Right hindlimb (tissue), 1 donor: ENCODE measurements at places on chromosomes 7 and 10.

DNA sequence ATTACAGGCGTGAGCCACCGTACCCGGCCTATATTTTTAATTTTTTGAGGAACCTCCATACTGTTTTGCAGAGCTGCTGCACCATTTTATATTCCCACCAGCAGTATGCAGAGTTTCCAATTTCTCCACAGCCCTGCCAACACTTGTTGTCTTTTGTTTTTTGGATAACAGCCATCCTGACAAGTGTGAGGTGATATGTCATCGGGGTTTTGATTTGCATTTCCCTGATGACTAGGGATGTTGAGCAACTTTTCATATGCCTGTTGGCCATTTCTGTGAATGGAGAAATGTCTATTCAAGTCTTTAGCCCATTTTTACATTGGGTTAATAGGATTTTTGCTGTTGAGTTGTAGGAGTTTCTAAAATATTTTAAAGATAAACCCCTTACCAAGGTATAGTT, 22.2 kb downstream of the ENTPD7 start:
- DNase-seq, result no peak

GRCh38 chr10:114511881-114512280, 107.6 kb upstream of the AFAP1L2 start:
- no peak for DNase-seq

DNA sequence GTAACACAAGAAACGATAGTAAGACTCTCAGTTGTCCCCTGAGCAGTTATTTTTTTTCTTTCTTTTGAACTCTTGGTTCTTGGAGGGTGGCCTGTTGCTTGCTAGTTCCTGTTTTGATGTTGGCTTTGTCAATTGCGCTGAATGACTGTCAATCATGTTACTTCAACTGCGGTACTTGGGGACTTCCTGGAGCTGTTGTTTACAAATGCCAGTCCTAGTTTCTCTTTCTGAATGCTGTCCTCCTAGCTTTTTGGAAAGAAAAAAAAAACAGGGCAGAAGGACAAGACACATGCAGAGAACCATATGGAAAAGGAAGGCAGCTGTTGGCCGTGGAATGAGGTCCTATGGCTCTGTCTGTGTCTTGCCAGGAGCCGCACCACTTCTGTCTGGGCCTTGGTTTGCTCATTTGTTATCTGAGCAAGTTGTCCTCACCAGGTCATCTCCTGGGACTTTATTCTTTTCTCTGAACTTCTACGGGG, 7.0 kb upstream of the PDCD4 start:
- no peak for DNase-seq

- no peak for DNase-seq
Measured at GRCh38 chr7:156616269-156617202, 24.0 kb upstream of the RNF32 start.

DNA sequence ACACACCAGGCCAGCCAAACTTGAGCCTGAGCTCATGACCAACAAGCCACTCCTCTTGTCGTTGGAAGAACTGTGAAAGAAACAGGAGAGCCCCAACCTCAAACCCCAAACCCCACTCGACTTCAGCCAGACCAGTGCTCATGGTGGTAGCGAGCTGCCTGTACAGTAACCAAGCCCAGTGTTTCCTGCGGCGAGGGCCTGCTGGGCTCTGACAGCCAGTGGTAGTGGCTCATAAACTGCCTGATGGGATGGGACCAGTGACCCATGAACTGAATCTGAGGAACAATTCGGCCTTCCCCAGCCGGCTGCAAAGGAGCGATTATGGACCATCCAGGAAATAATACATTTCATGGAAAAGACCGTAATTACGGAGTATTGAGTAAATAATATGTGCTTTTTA, 191.9 kb downstream of the RPS24 start:
- DNase-seq, result peak; percentile 36

- DNase-seq, result no peak
Measured at GRCh38 chr7:94417306-94417705, 22.6 kb downstream of the COL1A2 start.

- DNase-seq, result peak; percentile 89
Measured at GRCh38 chr7:95596198-95597063, at the start of gene PDK4. PDK4 (minus strand) TSS chr7:95596516; CDS start chr7:95596293, 223 bp downstream.

DNA sequence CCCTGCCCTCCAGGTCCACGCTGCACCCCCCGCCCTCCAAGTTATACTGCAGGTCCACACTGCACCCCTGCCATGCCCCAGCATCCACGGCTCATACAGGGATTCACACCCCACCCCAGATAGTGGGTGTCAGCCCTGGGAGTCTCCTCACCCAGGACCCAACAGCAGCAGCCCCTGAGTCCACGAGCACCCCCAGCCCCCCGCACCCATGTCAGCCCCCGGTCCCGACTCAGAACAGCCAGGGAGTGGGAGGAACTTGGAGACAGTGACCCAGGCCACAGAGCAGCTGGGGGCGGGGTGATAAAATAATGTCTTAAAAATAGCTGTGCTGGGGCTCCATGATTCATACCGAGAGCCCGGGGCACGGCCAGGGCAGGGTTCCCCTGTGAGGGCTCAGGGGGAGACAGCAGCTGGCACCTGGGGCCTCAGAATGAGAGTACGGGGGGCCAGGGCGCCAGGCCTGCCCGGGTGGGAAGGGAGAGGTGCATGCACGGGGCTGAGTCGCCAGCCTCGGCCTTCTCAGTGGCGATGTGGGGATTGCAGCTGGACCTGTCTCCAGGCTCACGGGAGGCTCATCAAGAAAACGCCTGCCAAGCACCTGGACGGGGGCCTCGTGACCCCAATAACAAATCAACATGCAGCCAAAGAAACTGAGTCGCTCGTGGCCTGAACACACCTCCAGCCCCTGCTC, 29.8 kb downstream of the ADAP1 start:
- no peak for DNase-seq

DNA sequence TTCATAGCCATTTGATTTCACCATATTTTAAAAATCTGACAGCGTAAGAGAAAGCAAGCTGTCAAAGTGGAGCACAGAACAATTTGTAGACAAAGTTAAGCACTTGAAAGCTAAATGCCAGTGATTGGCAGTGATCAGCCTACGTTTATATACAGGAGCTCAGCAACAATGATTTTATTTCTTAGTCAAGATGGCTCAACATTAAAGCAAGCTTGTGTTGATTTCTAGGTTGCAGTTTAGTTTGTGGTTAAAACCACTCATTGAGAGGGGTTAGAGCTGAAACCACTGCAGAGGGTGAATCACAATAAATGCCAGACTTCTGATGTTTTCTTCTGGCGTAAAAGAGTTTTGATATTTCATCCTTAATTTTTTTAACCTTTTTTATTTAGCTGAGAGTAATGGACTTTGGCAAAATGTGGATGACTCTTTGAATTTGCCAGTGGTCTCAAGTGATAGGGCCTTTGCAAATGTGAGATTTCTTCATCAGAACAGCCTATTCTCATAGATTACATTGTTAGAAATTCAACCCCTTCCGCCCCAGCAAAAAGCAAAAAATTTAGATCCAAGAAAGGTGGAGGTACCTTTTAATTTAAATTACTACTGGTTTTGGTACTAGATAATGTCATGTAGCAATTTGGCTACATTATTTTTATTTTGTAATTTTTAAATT, 73.8 kb downstream of the SHOC2 start:
- no peak for DNase-seq

DNA sequence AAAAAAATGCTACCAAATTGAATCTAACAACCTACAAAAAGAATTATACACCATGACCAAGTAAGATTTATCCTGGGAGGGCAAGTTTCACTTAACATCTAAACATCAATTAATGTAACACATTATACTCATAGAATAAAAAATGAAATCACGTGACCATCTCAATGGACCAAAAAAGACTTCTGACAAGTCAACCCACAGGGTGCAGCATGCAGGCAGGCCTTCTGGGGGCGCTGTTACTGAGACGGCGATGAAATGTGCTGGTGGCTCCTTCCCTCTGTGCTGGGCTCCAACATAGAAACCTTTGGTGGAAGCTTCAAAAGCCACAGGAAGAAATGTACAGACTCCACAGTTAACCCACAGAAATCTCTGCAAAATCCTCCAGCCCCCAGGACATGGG, 103.1 kb downstream of the INHBA start:
- DNase-seq, result no peak

DNA sequence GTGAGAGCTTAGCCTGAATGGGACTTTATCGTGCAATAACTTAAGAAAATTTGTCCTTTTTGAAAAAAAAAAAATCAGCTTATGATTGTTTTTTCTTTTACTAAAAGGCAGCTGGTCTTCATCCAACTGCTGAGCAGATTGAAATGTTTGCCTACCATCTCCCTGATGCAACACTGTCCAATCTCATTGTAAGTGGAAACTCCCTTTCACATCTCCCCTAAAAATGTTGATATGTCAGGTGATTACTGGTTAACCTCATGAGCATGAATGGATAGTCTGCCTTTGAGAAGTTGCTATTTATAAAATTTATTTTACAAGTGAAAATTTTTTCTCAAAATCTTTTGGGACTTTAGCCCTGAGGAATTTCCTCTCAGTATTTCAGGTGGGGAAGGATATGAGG, 17.8 kb upstream of the HKDC1 start:
- DNase-seq, result no peak

DNA sequence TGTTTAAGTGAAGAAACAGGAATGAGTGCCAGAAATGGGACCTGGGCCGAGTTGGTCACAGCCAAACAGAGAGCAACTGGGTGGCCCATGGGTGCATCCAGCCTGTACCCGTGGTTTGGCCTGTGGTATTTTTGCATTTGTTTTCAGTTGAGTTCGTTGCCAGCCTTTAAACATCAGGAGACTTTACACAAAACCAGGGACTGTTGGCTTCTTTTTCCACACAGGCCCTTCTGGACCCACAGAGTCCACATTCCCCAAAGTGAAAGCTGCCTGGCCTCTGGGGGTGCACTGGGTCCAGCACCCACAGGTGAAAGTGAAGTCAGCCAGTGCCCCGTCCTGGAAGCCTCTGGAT, 54.1 kb upstream of the TNS3 start:
- no peak for DNase-seq

GRCh38 chr10:117139581-117140524, 1.8 kb upstream of the VAX1 start:
- no peak for DNase-seq

DNA sequence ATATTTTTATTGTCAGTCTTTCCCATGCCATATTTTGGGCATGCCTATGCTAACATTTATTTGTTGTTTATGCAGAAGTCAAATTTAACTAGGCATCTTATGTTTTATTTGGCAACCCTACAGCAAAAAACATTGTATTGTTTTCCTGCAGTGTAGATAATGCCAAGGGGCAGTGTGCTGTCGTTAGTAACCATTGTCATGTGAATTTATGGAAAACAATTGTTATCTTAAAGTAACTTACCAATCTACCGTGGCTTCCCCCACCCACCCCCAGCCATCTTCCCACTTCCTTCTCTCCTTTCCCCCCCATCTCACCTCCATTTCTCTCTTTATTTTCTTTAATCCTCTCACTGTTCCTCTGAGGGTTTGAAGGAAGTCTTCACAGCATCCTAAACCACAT, 370.5 kb downstream of the ACTR3B start:
- no peak for DNase-seq

DNA sequence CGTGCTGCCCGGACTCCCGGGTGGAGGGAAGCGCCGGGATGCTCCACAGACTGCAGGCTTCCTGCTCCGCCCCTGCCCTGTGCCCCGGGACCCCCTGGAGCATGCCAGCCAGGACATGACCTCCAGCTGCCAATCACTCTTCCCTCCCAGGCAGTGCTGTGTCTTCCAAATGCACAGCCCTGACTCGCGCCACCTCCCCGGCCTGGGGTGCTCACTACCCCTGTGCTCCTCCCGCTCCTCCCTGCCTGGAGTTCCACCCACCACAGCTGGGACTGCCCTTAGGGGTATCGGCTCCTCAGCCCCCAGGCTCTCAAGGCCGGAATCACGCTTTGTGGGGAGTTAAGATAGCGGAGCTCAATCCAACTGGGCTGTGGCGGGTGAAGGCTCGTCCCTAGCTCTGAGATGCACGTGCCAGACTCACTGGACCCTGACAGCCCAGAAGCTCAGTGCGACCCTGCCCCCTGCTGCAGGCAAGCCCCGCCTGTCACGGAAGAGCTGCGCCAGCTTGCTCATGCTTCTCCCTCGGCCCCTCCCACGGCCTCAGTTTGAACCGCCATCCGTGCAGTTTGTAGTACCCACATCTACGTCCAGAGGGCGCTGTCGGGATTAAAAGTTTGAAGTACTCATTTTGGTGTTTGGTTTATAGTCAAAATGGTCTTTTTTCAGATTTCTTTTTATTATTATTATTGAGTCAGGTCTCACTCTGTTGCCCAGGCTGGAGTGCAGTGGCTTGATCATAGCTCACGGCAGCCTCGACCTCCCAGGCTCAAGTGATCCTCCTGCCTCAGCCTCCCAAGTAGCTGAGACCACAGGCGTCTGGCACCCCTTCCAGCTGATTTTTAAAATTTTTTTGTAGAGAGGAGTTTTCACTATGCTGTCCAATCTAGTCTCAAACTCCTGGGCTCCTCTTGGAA, 142.5 kb upstream of the TCERG1L start:
- DNase-seq, result peak; percentile 92

DNA sequence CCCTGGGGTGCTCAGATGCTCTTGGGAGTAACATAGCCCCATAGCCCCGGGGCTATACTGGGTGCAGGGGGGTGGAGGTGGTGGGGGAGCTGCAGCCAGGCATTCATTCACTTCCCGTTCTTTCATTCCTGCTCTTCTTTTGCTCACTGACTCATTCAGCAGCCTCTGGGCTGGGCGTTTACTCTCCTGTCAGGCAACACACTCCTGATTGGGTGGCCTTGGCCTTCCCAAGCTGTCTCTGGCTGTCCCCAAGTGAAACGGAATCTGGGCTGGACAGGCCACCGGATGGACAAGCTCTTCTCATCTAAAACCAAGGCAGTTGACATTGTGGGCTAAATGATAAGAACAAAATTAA, 34.6 kb downstream of the CHST3 start:
- DNase-seq, result peak; percentile 67

DNA sequence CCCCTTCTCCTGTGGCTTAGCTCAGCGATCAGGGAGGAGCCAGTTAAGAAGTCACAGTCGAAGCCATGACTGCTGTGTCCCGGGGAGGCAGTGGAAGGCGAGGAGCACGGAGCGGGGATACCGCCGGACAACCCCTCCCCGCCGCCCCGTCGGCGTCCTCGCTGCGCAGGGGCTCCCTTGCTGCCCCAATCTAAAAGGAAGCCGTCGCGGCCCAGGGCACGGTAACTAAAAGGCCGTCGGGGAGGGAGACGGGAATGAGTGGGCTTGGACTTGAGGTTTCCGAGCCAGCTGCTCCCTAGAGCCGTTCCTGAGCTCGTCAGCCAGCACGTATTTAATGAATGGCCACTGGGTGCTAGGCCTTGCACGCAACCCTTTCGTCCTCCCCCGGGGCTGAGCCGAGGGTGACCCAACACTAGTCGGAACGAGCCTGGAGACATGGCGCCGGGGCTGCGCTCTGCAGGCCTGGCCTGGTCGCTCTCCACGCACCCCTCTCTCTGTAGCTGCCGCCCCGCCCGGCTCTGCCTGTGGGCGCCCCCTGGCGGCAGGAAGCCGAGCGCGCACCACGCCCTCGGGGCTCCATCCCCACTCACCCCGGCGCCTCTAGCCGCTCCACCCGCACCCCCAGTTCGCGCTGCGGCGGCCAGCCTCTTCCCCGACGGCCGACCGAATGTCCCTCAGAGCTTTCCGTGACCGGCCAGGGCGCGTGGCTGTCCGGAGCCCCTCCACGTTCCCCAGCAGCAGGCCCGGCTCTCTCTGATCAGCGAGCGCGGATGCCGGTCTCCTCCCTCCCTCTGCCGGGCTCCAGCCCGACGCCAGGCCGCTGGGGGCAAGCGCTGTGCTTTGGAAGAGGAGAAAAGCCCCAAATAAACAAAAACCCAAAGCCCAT, 29.3 kb upstream of the KCNK18 start:
- DNase-seq, result peak; percentile 52

- DNase-seq, result no peak
Measured at GRCh38 chr10:118882741-118883140, 128.0 kb upstream of the CACUL1 start.
